ENCODE measurements at places on chromosomes 5 and 9. TPM values are rescaled to one million over a fixed set of nuclear protein-coding genes. Genes with fewer than 3 reads are reported as not detected.

Gene ANKH
- 10.8 TPM for polyA plus RNA-seq

Gene MYMK
- not detected for polyA plus RNA-seq

Gene FBXL17
- polyA plus RNA-seq, result 10.7 TPM

Gene LCN15
- not detected for polyA plus RNA-seq

Gene CEL
- 4.0 TPM for polyA plus RNA-seq

Gene SLC1A3
- polyA plus RNA-seq, result 0.76 TPM

Gene XRCC4
- polyA plus RNA-seq, result 8.4 TPM

Gene HRCT1
- 0.50 TPM for polyA plus RNA-seq

Gene PTPRD
- polyA plus RNA-seq, result 0.46 TPM

Gene DIAPH1
- 41.4 TPM for polyA plus RNA-seq

Gene ELAVL2
- 0.06 TPM for polyA plus RNA-seq

GRCh38 chr5:115737452-115737851, 79.0 kb downstream of the CDO1 start:
- H3K36me3 ChIP-seq, result no peaks in the 10 kb centered on the region
- H3K4me1 ChIP-seq, result no peaks in the 10 kb centered on the region
- H3K27me3 ChIP-seq, result peaks cover 2% of the 10 kb centered on the region
- H3K27ac ChIP-seq, result no peak overlapping the region
- DNase-seq, result no peak
- no peak overlapping the region for H3K4me3 ChIP-seq

- H3K36me3 ChIP-seq, result no peaks in the 10 kb centered on the region
- H3K4me3 ChIP-seq, result no peak overlapping the region
- DNase-seq, result no peak
- H3K4me1 ChIP-seq, result no peaks in the 10 kb centered on the region
- H3K27ac ChIP-seq, result no peak overlapping the region
- H3K27me3 ChIP-seq, result no peaks in the 10 kb centered on the region
Observed at GRCh38 chr9:4324513-4324912, 24.6 kb upstream of the GLIS3 start.

GRCh38 chr5:124764992-124765611, 18.7 kb upstream of the ZNF608 start:
- no peaks in the 10 kb centered on the region for H3K4me1 ChIP-seq
- peak; percentile 48 for DNase-seq
- no peak overlapping the region for H3K4me3 ChIP-seq
- no peaks in the 10 kb centered on the region for H3K27me3 ChIP-seq
- H3K27ac ChIP-seq, result peak overlapping the region; percentile 13

GRCh38 chr9:112921549-112921948, 30.9 kb upstream of the SLC46A2 start:
- H3K4me3 ChIP-seq, result no peak overlapping the region
- no peaks in the 10 kb centered on the region for H3K4me1 ChIP-seq
- H3K36me3 ChIP-seq, result no peaks in the 10 kb centered on the region
- DNase-seq, result peak; percentile 65
- H3K27ac ChIP-seq, result no peak overlapping the region
- no peaks in the 10 kb centered on the region for H3K27me3 ChIP-seq

DNA sequence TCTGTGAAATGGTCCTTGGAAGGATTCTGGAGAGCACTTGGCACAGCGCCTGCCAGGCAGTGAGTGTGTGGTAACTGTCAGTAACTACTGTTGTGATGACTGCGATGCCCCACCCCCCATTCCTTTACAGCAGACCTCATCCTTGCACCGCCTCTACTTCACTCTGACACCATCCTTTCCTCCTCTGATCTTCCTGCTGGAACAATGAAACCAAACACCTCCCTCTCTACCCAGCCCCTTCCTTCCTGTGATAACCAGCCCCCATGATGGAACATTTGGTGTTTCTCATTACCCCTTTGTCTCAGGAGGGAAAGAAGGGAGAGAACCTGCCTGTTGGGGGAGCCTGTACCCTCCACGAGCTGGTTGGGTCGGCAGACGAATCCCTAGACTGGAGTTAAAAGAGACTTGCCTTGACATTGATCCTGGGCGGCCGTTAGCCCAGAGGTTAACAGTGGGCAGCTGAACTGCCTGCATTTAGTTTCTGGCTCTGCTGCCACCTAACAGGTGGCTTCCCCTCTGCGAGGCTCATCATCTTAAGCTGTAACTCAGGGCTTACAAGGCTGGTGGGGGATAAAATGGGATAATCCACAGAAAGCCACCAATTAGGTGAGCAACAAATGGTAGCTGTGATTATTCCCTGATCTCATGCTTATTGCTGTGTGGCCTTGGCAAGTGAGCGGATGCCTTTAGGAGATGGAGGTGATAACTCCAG, 34.2 kb upstream of the GRPEL2 start:
- no peaks in the 10 kb centered on the region for H3K36me3 ChIP-seq
- H3K4me1 ChIP-seq, result no peaks in the 10 kb centered on the region
- no peak overlapping the region for H3K27ac ChIP-seq
- no peak overlapping the region for H3K4me3 ChIP-seq
- peak; percentile 60 for DNase-seq

GRCh38 chr5:135322744-135323143, 76.3 kb downstream of the MACROH2A1 start:
- no peaks in the 10 kb centered on the region for H3K36me3 ChIP-seq
- no peak for DNase-seq
- no peaks in the 10 kb centered on the region for H3K27me3 ChIP-seq
- H3K27ac ChIP-seq, result no peak overlapping the region
- H3K4me3 ChIP-seq, result no peak overlapping the region

DNA sequence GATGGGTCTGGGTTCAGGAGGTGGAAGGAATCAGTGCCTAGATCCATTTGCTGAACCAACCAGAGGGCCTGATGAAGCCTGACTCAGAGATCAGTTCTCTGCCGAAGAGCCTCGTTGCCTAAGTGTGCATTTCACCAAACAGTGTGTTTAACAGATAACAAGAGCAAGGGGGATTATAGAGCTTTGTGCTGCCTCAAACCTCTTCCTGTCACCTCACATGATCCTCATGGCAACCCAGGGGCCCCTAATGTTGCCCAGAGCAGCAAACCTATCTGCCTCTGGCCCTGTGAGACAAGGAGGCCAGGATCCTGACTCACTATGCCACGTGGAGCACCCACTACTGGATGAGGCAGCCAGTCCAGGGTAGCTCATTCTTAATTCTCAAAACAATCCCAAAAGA, 66.3 kb upstream of the EPB41L4B start:
- H3K4me1 ChIP-seq, result no peaks in the 10 kb centered on the region
- H3K4me3 ChIP-seq, result no peak overlapping the region
- no peaks in the 10 kb centered on the region for H3K27me3 ChIP-seq
- DNase-seq, result no peak

DNA sequence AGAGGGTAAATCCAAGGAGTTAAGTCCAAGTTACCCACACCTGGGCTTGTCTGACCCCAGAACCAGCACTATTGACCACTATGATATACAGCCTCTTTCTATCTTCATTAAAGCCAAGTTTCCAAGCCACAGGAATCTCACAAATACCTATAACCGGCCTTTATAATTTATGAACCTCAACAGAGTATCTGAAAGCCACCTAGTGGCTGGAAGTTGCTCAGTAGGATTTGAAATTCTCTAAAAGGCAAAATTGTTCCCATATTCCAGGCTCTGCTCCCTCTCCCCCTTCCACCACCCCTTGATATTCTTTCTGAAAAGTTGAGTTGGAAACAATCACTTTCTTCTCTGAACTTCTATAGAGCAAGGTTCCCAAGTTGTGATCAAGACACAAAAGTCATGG, 106.4 kb upstream of the GPR151 start:
- DNase-seq, result no peak
- no peaks in the 10 kb centered on the region for H3K36me3 ChIP-seq
- H3K27ac ChIP-seq, result no peak overlapping the region
- H3K27me3 ChIP-seq, result no peaks in the 10 kb centered on the region
- H3K4me1 ChIP-seq, result no peaks in the 10 kb centered on the region

- H3K27me3 ChIP-seq, result no peaks in the 10 kb centered on the region
- H3K4me1 ChIP-seq, result peaks cover 6% of the 10 kb centered on the region
- no peak overlapping the region for H3K27ac ChIP-seq
- no peaks in the 10 kb centered on the region for H3K36me3 ChIP-seq
Observed at GRCh38 chr9:36292641-36293040, 34.4 kb upstream of the GNE start.

DNA sequence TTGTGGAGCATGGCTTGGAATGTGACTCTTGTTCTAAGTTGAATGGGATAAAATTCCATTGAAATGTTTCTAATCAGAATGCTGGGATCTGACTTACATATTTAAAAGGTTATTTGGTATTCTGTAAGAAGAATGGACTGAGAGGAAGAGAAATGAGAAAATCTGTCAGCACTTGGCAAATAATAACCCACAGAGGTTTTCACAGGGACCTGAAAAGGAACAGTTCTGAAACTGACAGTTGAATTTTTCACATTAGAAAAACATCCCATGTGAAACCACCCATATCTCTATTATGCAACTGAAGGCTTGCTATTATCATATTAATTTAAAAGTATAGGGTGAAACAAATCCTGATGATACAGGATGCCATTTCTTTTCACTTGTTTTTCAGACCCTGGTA, 302.7 kb downstream of the EPB41L4A start:
- H3K36me3 ChIP-seq, result no peaks in the 10 kb centered on the region
- no peak overlapping the region for H3K27ac ChIP-seq
- no peaks in the 10 kb centered on the region for H3K27me3 ChIP-seq
- H3K4me3 ChIP-seq, result no peak overlapping the region
- no peaks in the 10 kb centered on the region for H3K4me1 ChIP-seq

GRCh38 chr5:66144834-66145390, 812 bp downstream of the SREK1 start:
- H3K4me3 ChIP-seq, result peak overlapping the region; percentile 83
- H3K36me3 ChIP-seq, result no peaks in the 10 kb centered on the region
- peaks cover 54% of the 10 kb centered on the region for H3K4me1 ChIP-seq

DNA sequence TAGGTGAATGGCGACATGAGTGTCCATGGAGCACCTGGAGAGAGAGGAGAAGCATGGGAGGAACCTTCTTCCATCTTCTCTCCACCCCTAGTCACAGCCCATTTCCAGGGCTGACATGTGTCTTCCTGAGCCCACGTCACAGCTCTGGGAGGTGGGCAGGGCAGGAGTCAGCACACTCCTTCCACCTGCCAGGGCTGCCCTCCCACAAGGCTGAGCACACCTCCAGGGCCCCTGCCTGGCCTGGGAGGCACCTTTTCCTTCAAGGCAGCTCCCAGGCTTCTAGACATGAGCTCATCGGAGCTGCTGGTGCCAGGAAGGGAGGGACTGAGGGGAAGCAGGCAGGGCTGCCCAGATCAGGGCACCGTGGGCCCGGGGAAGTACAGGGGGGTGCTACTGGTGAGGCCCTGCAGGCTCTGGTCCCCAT, 13.6 kb upstream of the SYNPO start:
- H3K36me3 ChIP-seq, result no peaks in the 10 kb centered on the region
- peak; percentile 89 for DNase-seq
- H3K4me1 ChIP-seq, result peaks cover 79% of the 10 kb centered on the region
- H3K27ac ChIP-seq, result peak overlapping the region; percentile 92
- H3K27me3 ChIP-seq, result no peaks in the 10 kb centered on the region

DNA sequence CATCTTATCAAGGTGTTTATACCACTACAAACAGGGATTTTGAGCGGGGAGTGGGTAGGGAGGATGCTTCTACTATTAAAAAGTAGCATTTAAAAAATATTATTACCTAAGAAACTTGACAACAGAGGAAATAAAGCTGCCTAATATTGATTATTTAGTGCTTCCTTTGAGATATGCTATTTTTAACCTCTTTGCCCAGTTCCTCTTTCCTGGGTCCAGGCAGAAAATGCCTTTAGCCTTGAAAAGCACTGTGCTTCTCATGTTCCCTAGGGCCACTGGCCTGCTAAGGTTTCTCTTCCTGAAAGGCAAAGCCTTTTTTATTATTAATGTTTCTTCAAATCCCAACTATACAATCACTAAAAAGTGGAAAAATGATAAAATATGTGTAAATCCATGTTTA, 217.2 kb upstream of the HAPLN1 start:
- no peaks in the 10 kb centered on the region for H3K27me3 ChIP-seq
- no peak for DNase-seq
- no peaks in the 10 kb centered on the region for H3K4me1 ChIP-seq
- no peak overlapping the region for H3K4me3 ChIP-seq
- no peak overlapping the region for H3K27ac ChIP-seq

- no peaks in the 10 kb centered on the region for H3K4me1 ChIP-seq
- H3K27ac ChIP-seq, result no peak overlapping the region
- no peaks in the 10 kb centered on the region for H3K27me3 ChIP-seq
Observed at GRCh38 chr9:100626949-100627348, 49.1 kb downstream of the CAVIN4 start.

DNA sequence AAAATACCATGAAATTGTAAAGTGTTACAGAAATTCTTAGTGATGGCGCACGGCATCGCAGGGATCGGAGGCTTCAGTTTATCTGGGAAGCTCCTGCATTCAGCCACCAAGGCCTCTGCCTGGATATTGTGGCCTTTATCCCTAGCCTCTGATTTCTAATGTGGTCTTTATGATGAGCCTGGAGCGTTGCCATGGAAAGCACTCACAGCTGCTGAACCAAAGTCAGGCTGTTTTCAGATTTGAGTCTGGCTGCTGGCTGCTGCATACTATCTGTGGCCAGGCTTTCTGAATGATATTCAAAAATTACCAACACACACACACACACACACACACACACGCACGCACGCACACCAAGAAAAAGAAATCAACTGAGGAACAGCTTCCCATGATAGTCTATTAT, 101.1 kb upstream of the ZNF366 start:
- no peaks in the 10 kb centered on the region for H3K27me3 ChIP-seq
- H3K4me3 ChIP-seq, result no peak overlapping the region
- no peak for DNase-seq
- H3K4me1 ChIP-seq, result peaks cover 15% of the 10 kb centered on the region

- H3K4me3 ChIP-seq, result no peak overlapping the region
- H3K4me1 ChIP-seq, result peaks cover 58% of the 10 kb centered on the region
- peaks cover 13% of the 10 kb centered on the region for H3K27me3 ChIP-seq
- peak; percentile 92 for DNase-seq
- peak overlapping the region; percentile 82 for H3K27ac ChIP-seq
- no peaks in the 10 kb centered on the region for H3K36me3 ChIP-seq
Observed at GRCh38 chr9:109316207-109316640, 4.6 kb downstream of the EPB41L4B start.

DNA sequence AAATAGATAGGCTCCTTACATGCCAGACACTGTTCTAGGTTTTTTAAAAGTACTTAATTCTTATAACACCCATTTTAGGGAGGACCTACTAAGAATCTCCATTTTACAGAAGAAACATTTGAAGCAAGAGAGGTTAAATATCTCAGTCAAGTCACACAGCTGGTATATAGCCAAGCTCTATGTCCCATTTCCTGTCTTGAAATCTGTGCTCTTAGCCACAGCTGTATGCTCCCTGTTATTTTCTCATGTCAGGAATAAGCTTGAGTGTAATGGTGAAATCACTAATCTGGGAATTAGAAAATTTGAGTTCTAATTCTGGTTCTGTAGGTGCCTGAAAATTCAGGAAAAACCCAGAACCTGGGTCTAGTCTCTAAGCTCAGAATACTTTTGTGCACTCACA, 208.7 kb downstream of the BRINP1 start:
- DNase-seq, result peak; percentile 8
- H3K4me3 ChIP-seq, result no peak overlapping the region
- no peaks in the 10 kb centered on the region for H3K36me3 ChIP-seq
- no peaks in the 10 kb centered on the region for H3K27me3 ChIP-seq
- H3K27ac ChIP-seq, result no peak overlapping the region

GRCh38 chr5:3741374-3741770, 145.7 kb downstream of the IRX1 start:
- no peaks in the 10 kb centered on the region for H3K27me3 ChIP-seq
- no peak overlapping the region for H3K4me3 ChIP-seq
- H3K4me1 ChIP-seq, result no peaks in the 10 kb centered on the region

Measured in stomach (tissue), 19 donors.